HL-60 (cell line): ENCODE measurements at places on chromosomes 5 and 9.

DNA sequence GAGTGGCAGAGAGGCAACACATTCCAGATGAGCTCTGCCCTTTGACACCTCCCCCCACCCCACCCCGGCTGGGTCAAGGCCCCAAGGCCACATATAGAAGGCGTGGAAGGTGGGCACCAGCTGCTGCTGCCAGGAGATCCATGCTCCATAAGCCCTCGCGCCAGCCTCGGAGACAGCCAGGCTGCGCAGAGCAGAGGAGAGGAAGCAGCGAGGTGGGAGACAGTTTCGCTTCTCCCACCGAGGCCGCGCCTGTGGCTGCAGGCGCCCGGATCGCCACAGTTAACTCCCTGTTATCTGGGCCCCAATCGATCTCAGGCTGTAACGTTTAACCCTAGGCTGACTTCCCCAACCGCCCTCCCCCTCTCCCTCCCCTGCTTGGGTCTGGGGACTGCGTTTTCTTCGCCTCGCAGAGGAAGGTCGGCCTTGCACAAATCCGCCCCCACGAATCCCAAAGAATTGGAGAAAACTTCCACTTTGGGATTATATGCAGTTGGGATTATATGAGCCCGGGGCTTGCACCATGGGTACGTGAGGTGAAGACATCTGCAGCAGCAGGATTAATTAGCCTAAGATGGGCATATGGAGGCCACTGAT is 1.1 kb upstream of the CXXC5 start:
- DNase-seq: no peak

DNA sequence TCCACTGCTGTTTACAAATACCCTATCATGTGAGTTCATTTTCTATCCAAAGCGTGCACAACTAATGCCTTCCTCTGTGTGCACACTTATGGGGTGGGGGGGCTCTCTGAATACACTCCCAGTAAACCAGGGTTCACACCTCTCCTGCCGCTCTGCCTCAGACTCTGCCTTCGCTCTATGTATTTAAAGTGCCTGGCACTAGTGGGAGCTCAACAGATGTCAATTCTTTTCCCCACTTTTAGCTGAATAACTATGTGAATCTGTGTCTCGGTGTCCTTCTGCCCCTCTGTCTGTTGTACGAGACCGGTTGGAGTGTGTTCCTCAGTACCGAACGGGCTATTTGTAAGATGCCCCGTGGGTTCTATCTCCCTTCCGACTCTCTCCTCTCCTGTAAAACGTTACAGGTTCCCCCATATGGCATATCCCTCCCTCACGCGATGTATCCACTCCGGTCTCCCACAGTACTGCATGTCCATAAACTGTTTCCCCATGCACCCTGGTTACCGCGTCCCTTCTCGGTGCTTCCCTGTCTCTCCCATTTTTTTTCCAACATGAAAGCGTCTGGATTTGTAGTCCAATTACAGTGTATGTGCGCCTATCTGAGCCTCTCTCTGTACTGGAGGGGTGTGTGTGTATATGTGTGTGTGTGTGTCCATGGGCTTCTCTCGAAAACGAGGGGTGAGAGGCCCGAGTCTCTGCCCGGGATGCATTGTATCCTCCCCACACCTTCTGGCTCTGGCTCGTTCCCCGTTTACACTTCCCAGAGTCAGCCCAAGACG is 1.6 kb downstream of the ELL2 start:
- DNase-seq: no peak

- DNase-seq: no peak
These were observed 2.7 kb downstream of the PCDHGC3 start for GRCh38 chr5:141478321-141478945.

DNA sequence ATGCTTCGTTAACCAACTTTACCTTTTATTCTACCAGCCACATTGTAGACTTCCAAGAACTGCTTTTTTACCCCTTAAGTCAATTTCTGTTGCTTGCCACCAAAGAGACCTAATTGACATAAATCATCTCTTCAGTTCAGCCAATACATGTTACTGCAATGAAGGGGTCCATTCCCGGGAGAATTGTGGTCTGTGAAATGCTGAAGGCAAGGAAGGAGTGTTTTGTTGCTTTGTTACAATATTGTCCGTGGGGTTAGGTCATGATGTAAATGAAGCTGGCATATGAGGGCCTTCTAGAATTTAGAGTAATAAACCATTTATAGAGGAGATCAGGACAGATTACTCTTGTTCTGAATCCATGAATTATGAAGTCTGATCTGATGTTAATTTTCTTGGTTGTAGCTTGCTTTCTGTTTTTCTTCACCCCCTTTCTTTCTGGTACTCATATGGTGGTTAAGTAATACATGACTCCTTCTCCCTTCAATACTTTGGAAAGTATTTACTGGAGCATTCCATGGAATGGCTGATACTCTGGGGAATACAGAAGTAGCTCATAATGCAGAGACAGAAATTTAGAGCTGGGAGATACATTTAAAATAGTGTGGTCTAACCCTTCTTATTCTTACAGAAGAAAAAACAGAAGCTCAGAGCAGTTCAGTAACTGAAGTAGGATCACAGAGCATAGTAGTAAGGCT is 297.0 kb upstream of the CLINT1 start:
- no peak for DNase-seq

DNA sequence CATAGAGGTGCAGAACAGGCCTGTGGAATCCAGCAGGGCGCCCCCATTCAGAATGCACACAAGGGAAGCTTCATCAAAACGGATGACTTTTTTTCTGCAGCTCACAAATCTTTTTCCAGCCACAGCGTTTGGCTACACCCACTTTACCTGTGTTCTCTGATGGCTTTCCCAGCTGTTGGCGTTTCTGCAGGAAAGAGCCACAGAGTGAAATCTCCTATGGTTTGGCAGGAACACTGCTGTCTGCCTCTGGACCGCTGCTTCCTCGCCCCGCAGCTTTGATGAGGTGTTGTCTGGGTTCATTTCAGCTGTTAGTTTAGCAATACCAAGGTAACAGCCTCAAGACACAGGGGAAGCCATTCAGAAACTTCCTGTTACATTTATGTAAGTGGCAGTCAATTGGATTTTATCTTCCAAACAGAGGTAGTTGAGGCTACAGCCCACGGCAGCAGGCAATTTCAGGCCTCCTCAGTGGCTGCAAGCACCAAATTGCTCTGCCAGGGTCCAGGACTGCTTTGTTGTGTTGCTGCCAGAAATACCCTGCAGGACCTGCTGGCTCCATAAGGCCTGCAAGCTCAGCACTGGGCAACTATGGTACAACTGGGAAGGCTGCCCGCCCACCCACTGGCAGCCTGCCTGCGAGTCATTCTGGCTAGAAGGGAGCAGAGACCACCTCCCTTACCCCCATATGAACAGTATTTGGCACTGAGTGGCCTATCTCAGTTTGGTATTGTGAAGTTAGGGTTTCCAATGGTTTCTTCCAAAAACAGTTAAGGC is 96.7 kb downstream of the MVB12B start:
- DNase-seq: no peak
